ENCODE measurements at places on chromosomes 3 and 15. TPM values are rescaled to one million over a fixed set of nuclear protein-coding genes. Genes with fewer than 3 reads are reported as not detected.

CTDSPL gene
- total RNA-seq = 7.0 TPM

MON1A gene
- 9.1 TPM for total RNA-seq

FBXL2 gene
- total RNA-seq = not detected

CYB561D2 gene
- total RNA-seq = 17.0 TPM

DNA sequence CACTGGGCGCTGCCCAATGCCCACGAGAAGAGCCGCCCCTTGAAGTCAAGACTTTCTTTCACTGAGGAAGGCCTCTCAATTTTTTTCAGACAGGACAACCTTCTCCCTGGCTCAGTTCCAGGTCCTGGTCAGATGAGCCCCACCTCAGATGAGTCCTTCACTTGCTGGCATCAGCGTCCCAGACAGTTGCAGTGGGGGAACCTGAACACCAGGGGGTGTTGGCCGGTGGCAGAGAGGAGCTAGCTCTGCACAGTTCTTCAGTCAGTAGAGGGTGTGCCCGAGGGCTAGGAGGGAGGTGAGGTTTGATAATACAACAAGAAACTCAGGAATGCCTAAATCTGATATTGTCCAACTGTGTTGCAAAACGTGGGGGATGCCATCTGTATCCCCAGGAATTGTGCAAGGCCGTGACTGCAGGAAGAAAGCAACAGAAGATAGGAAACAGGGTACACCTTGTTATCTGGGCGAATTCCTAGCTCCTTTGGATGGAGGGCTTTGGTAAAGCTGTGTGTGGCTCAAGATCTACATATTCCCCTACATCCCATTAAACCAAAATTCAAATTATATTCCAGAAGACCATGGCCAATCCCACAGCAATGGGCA, 34.3 kb downstream of the CCR3 start:
- DNase-seq = peak; percentile 82

- peak; percentile 27 for DNase-seq
Measured at GRCh38 chr3:121988146-121988545, 33.9 kb downstream of the ILDR1 start.

DNA sequence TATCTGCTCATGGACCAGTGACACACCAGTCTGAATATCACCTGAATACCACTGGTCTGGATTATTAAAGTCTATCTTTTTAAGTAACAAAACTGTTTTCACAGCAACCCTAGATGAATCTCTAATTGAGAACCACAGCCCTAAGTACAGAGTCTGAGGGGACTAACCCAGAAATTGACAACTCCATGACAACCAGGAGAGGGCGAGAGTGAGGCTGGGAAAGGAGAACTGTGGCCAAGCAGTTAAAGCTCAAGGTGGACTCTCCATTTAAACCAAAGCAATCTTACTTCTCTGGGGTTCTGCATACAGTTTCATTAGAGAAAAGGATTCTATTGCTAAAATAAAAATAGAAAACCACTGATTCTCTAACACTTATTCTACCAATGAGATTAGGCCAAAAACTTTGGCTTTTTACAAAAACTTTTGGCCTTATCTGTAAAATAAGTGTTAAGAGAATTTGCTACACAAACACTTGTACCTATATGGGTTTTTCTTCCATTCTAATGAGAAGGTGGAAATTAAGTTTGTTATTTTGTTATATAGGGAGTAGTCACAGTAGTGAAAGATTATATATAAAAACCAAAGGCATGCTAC, 11.4 kb downstream of the NEK10 start:
- peak; percentile 65 for DNase-seq

GRCh38 chr3:40969341-40969740, 230.0 kb upstream of the CTNNB1 start:
- DNase-seq = no peak

GRCh38 chr3:145243875-145244274, 917.1 kb downstream of the PLOD2 start:
- no peak for DNase-seq
